Stimulated activated CD4-positive, alpha-beta T cell treated with anti-CD3 and anti-CD28 coated beads, Interleukin-1b, Interleukin-23, amount 100 ng/mL, for 1 hour (primary cell): ENCODE measurements at places on chromosomes 1 and 21.

DNA sequence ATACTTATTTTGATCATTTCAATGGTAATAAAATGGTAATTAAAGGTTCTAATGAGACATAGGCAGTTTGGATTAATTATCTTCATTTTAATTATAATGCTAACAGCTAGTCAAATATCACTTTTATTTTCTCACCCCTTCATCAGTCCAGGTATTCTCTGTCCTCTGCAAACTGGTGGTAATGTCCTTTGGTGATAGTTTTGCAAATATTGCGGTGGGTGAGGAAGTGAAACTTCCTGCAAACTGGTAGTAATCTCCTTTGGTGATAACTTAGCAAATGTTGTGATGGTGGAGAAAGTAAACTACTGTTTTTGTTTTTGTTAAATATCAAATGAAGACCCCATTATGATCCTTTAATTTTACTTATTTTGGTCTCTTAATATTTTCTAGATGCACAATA, 209.0 kb downstream of the AMY1C start:
- no peak for DNase-seq

- no peak for DNase-seq
Observed at GRCh38 chr1:39592069-39592468, 15.5 kb upstream of the PABPC4 start.

DNA sequence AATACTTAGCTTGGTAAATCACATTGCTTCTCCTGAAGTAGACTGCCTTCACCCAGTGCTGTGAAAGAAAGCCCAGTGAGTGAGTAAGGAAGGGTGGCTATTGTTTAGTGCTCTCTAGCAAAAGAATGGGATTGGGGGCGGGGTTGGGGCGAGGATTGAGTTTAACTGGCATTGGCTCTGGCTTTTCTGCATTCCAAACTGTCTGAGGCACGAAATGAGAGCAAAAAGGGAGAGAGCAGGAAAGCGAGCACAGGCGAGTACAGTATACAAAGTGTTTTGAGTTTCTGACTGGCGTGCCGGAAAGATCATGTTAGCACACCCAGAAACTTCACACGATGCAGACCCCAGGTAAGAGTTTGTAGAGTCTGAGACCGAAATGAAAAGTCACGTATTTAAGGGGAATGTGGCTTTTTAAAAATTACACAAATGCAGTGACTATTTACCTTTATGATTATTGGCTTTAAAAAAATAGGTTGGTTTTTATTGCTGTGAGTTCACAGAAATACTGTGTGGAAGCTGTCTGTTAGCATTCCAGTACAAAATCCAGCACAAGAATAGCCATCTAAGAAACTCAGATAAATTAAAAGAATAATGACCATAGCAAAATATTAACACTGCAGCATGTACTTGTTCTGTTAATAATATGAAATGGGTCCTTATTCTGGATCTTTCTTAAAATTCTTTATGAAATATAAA, 155.4 kb downstream of the CLEC20A start:
- DNase-seq = no peak

DNA sequence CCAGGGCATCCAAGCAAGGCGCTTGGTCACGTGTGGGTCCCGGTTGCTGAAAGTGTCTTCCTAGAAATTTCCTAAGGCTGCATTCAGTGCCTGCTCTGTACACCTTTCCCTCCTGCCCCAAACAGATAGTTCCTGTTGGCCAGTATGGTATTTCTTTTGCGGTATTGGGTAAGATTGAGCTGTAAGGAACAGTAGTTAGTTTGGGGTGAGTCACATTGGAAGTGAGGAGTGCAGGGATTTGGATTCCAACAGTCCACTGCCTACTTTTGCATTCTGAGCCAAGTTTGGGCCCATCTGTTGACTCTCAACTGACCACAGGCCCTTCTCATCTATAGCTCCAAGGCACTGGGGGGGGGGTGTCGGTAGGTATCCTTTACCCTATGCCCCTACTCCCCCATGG, 83.4 kb downstream of the MAP3K21 start:
- no peak for DNase-seq

DNA sequence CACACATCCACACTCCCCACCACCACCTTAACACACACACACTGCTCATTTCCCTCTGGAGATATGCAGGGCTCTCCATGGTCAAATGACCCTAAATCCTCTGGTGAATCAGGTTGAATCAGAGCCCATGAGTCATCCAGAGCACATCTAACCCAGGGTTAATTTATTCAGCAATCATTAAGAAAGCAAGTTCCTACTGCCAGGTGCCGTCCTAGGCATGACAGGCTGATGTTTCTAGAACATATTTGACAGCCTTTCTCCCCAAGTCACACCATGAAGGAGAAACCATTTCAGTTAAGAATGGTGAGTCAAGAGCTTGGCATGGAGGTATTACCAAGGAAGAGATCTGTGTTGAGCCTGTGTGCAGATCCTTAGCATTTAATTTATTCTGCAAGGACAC, 194.3 kb upstream of the CAMK1G start:
- no peak for DNase-seq

- no peak for DNase-seq
Observed at GRCh38 chr1:87077959-87078639, 163.7 kb downstream of the HS2ST1 start.

DNA sequence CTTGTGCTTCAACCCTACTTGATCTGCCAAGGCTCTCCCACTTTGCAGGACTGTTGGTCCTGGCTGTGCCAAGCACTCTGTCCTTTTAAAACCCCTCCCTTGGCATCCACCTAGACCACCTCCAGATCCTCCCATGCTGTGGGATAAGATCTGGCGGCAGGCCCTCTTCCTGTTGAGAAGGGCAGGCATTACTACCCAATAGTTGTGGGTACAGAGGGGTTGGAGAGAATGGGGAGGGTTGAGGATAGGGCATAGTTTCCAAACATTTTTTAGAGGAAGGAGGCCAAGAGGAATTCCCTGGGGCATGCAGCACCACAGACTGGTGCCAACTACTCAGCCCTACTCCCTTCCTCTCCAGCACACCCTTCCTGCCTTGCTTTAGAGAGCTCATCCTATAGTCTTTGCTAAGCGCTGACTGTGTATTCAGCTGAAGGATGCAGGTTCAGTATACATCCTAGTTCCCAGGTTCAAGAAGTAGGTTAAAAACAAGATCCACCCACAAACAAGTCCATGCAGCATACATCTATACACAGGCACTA, 70.7 kb downstream of the TRABD2B start:
- DNase-seq = no peak

- no peak for DNase-seq
Observed at GRCh38 chr1:5551274-5551975, 440.8 kb downstream of the NPHP4 start.
